ENCODE measurements at places on chromosomes 6 and 20.

DNA sequence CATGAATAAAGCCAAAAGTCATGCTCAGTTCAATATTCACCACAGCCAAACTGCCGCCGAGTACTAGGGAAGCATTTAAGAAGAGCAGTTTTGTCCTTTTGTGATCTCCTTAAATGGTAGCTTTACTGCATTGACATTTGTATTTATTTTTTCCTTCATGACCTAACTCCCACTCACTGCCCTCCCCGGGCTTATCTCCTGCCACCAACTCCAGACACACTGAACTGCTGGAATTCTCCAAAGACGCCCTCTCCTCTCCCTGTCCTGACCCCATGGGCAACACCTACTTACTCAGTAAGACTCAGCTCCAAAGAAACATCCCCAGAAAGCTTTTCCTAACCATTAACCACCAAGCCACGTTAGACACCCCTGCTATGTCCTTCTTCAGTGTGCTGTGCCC is 48.5 kb upstream of the CNKSR3 start:
- DNase-seq: no peak

DNA sequence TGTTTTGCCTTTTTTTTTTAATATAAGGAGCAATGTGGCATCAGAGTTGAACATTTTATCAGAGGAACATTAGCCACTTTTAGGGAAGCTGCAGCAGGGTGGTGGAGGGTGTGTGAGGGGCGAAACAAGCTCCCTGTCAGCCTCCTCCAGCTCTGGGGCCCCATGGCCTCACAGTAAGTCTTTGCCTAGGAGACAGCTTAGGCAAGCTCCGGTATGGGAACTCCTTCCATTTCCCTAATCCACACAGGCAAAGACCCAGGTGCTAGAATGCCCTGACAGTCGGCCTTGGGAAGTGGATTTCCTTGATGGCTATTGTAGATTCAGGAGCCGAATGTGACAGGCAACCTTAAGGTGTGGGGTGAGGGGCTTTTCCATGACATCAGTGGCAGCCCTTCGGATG is 862 bp downstream of the PRND start:
- no peak for DNase-seq

- no peak for DNase-seq
Measured at GRCh38 chr20:44117296-44118184, 69.4 kb downstream of the JPH2 start.

DNA sequence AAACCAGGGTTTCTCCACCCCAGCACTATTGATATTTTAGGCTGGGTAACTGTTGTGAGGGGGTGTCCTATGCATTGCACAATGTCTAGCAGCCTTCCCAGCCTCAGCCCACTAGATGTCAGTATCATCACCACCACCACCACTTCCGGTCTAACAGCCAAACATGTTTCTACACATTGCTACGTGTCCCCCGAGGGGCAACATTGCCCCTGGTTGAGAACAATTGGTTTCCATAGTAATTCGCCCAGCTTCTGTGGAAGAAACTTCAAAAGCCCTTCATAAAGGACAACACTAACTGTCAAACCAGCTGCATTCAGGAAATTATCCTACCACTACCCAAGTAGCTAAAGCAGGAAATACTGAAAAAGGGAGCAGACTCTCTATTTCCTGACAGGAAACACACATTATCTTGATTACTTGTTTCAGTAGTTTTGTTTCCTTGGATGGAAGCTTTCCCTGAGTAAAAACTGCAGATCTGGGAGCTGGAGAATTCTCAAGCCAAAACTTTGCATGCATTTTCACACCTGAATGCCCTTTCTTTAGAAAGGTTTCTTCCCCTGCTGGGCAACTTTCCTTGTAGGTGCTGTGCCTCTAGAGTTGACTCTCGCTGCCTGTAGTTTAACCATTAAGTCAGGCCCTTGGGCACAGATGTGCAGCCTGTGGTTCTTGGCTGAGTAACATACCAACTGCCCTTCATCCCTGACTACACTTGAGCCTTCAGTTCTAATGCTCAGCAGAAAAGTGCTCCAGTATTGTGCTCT is 23.6 kb downstream of the PKHD1 start:
- peak; percentile 34 for DNase-seq

DNA sequence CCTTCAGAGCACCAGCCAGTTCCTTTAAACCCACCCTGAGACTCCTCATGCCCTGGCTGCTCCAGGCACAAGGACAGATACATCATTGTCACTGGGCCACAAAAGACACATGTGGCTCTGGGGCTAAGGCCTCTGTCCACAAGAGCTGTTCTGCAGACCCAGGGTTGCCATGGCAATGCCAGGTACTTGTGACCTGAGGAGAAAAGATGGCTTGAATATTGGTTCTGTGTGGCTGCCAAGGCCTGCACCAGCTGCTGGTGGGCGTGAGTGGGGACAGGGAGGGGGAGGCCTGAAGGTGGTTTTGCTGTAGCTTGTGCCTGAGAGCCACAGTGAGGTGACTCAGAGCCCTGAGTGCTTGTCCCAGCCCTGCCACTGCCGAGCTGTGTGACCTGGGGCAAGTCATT is 31.8 kb downstream of the SAYSD1 start:
- DNase-seq: no peak

DNA sequence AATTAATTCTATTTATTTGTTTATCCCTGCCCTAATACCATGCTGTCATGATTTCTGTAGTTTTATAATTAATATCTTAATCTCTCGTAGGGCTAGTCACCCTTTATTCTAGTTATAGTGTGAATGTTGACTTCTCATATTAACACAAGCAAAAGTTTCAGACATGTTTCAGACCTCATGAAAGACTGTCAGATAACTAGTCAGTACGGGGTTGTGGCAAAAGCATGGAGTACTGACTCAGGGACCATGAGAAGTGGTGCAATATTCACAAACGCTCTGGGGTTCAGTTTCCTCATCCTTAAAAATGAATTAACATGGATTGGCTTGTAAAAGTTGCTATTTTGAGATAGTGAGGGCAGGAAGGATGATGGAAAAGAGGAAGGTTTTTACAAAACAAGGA is 148.9 kb downstream of the TMEM200A start:
- no peak for DNase-seq

DNA sequence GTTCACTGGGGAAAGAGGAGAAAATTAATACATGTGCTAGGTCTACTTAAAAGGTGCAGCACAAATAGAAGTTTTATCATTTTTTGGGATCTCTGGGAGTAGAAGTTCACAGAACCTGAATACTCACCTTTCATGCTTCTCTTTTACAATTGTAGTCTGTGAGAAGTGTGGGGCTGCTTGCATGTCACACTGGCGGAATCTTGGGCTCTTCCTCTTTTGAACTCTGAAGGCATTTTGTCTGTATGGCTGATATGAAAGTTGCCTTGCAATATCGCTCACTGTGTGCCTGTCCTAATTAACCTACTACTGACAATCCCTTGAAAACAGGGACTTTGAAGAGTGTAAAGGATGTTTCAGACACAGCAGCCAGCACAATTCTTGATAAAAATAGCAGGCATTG is 65.9 kb upstream of the CLDN20 start:
- no peak for DNase-seq

DNA sequence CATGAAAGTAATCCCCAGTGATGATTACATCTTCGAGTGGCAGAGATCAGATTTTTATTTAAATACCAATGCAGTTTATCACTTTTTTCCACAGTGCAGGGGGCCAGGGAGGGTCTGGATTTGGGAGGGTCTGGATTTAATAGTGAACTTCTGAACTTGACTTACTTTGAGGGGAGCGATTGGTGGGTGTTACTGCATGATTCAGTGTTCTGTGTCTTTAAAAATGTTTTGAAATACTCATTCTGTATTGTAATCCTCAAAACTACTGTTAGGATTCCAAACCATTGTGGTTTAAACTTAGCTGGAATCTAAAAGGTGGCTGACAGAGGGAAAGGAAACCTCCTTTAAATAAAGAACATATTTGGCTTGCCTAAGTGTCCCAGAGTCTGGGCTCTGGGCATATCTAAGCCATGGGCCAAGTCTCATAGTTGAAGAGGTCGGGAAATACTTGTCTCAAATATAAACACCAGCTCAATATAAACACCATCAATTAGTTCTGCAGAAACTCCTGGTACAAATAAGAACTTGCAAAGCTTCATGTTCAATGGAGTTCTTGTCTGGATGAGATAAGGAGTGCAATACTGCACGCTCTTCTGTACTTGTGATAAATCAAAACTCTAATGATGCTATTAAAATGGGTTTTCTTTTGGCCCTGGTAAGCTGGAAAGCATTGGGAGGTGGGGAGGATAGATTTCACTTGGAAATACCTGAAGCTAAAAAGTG is 14.4 kb downstream of the JARID2 start:
- no peak for DNase-seq

GRCh38 chr6:26103141-26103769 is 16.0 kb downstream of the HFE start:
- no peak for DNase-seq

GRCh38 chr20:51978070-51978501 is 175.8 kb upstream of the SALL4 start:
- DNase-seq: peak; percentile 45

DNA sequence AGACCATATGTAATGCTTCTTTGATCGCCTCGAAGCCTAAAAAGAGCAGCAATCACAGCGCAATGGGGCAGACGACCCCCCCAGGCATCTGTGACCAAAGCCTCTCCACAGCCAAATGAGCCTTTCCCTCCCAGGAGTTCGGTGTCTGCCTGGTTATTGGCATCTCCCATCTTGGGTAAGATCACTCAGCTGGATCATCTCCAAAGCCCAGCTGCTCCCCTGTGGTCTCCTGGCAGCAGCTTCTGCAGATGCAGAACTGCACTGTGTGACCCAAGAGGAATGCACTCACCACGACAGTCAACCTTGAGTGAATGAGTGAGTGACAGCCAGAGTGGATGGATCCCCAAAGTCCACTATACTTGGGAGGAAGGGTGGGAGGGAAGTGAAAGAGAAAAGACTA is 44.8 kb upstream of the IYD start:
- no peak for DNase-seq

DNA sequence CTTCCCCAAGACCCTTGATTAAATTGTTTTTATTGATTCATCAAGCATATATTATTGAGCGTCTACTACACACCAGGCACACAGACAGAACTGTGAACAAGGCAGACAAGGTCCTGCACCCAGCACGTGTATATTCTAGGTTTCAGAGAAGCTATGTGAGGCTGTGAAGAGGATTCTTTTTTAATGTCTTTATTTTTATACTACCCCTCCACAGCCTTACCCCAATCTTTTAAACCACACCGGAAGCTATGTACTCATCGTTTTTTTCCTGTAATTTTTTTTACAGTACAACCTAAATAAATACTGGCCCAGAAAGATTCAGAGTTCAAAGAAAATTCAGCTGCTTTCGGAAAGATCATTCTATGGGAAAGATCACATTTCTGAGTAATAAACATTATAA is 10.0 kb downstream of the SGK1 start:
- DNase-seq: no peak

GRCh38 chr6:136923954-136924673 is 2.0 kb downstream of the SLC35D3 start:
- DNase-seq: no peak

DNA sequence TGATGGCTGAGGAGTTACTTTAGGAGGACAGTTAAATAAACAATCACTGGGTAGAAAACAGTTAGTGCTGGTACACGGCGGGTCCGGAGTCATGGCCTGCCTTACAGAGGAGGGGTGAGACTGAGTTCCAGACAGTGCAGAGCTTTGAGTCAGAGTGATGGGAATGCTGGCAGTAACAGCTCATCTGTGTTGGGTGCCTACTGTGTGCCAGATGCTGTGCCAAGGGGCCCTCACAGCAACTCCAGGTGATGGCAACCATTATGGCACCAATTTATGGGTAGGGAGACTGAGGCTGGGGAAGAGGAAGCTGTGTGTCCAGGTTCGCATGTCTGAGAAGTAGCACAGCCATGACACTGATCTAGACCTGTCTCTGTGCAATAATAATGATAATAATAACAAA is 132.6 kb downstream of the CEBPB start:
- no peak for DNase-seq

GRCh38 chr20:9280666-9281065 is 211.8 kb downstream of the PLCB4 start:
- DNase-seq: no peak

GRCh38 chr6:54640911-54641310 is 205.7 kb upstream of the FAM83B start:
- no peak for DNase-seq

DNA sequence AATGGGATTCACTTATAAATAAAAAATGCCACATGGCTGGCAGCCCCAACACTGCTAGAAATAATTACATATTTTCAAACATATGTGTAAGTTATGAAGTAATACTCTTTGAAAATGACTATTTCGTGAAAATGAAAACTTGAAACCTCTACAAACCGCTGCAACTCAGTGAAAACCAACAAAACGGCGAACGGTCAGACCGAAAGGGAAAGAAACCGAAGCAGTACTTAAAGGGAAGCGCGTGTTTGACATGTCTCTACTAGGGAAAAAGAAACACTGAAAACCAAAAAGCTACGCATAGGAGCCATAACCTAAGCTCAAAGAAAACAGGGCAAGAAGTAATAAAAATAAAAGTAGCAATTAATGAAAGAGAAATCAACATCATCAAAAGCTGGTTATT is 121.0 kb upstream of the GGTLC1 start:
- no peak for DNase-seq

- no peak for DNase-seq
Measured at GRCh38 chr6:8064638-8065518, 689 bp upstream of the BLOC1S5 start.

GRCh38 chr20:16803965-16804792 is 56.0 kb downstream of the OTOR start:
- DNase-seq: peak; percentile 35

GRCh38 chr6:158865769-158866168 is 46.6 kb upstream of the EZR start:
- no peak for DNase-seq

DNA sequence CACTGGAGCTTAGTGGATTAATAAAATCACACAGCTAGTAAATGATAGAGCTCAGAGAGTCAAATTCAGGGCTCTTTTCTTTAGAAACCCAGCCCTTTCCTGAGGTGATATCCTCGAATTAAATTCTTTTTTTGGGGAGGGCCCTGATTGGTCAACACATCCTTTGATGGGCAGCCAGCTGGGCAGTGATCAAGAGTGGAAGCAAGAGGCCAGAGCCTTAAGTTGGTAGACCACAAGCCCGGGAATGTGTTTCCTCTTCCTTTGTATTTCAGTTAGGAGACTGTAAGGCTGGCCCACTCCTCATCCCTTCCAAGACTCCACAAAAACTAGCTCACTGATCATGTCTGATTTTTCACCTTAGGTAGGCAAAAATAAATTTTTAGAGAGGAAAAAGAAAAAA is 640.5 kb downstream of the DHX35 start:
- no peak for DNase-seq

GRCh38 chr6:160767647-160768019 is 65.6 kb downstream of the PLG start:
- DNase-seq: no peak

Measured in CMK (cell line).